Activated CD4-positive, alpha-beta T cell treated with anti-CD3 and anti-CD28 coated beads, Interleukin-10, Interleukin-2, amounts not matched to agents 100 ng/mL and 50 ng/mL, durations not matched to agents 16 hours and 8 hours (primary cell): ENCODE measurements at places on chromosomes 5 and 9.

- DNase-seq = no peak
Observed at GRCh38 chr5:135308752-135309151, 90.3 kb downstream of the MACROH2A1 start.

DNA sequence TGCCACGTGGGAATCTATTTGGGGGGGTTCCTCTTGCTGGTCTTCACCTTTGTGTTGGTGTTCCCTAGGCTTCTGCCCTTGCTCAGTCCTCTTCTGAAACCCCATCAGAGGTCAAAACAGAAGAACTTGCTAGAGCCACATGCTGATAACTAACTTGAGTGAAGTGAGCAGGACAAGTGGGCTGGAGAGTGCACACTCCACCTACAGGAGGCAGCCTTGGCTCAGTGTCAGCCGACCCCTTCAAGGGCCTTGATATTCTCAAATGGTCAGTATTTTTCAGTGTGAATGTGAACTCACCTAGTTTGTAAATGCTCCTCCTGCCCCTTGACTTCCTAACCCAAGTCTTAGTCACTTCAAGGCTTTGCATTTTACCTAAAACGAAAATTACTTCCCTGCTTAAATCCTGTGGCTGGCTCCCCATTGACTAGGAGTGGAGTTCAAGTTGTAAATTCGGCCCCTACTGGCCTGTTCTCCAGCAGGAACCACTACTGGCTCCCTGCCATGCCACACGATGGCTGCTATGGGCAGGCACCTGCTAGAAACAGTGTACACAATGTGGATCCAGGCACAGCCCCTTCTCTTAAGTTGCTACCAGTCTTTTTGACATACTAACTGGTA lies 3.6 kb upstream of the SLC1A3 start:
- no peak for DNase-seq

DNA sequence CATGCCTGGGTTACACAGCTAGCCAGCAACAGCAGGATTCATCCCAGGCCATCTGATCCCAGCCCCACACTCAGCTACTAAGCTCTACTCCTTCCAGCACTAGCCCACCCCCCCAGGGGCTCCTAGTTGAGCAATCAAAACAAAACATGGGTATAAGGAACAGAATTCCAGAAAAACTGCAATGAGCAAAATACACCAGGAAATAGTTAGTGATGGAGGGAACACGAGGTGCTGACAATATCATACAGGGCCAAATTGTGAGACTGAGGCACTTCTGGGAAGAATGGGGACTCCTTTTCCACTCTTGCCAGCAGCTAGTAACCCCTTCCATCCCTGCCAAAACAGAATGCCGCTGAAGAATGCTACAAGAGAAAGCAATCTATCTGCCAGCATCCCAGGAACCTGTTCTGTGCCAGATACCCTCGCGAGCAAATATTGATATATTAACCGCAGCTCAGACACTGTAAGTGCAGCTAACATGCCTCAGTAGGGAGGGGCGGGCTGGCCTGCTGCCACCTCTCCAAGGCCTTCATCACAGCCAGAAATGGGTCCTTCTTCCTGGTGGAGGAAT lies 161.4 kb downstream of the SLIT3 start:
- no peak for DNase-seq

- DNase-seq = no peak
Observed at GRCh38 chr5:4116834-4117233, 521.2 kb downstream of the IRX1 start.

DNA sequence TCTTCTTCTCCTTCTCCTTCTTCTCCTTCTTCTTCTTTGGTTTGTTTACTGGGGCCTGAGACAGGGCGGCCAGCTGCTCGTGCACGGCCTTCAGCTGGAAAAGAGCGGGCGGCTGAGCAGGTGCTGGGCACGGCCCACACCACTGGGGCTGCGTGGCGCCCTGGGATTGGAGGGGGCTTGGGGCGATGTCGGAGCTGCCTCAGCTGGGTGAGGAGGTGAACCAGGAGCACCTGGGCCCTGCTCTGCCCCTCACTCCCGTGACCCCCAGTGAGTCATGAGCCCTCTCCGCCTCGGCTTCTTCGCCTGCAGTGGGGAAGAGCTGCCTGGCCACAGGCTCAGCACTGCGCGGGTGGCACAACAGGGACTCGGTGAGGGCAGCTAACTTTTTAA lies 14.9 kb downstream of the BRD3OS start:
- no peak for DNase-seq
